Upper lobe of left lung (tissue), 6 donors: ENCODE measurements at places on chromosomes 7 and 10. TPM values are rescaled to one million over a fixed set of nuclear protein-coding genes. Genes with fewer than 3 reads are reported as not detected.
A peak's percentile ranks its signal among the peaks of the same experiment; 100 is the strongest.

Gene CCDC71L
- total RNA-seq, result 38.7 TPM

Gene SFXN4
- total RNA-seq, result 47.1 TPM

Gene DDIT4
- 129 TPM for total RNA-seq

- no peak for DNase-seq
These were observed 1148.0 kb upstream of the CELF2 start for GRCh38 chr10:9869606-9870176.

DNA sequence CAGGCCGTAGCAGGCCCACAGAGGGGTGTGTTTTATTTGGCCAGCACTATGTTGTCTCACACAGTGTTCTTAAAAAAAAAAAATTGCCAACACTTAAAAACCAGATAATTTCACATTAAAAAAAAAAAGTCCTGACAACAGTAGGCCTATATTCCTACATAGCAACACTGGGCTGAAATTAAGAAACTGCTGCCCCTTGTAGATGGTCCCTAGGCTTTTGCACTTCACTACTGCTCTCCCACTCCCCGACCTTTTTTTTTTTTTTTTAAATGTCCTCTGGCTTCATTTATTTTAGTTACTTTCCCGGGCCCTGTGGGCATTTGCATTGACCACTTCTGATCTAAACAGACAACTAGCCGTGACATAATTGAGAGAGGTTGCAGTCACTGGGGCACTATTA, 36.0 kb downstream of the SPAG6 start:
- DNase-seq, result no peak

GRCh38 chr7:29146057-29146706, at the start of gene CPVL:
TSS of gene CPVL (minus strand) at chr7:29146537. CDS start at chr7:29121061, 25,476 bp downstream.
- DNase-seq, result peak; percentile 72

GRCh38 chr10:126045861-126046260, 149.5 kb downstream of the FANK1 start:
- DNase-seq, result no peak

- no peak for DNase-seq
These were observed 74.0 kb downstream of the ARID5B start for GRCh38 chr10:61975391-61975932.

GRCh38 chr10:70539471-70539870, 60.9 kb downstream of the PALD1 start:
- DNase-seq, result no peak

DNA sequence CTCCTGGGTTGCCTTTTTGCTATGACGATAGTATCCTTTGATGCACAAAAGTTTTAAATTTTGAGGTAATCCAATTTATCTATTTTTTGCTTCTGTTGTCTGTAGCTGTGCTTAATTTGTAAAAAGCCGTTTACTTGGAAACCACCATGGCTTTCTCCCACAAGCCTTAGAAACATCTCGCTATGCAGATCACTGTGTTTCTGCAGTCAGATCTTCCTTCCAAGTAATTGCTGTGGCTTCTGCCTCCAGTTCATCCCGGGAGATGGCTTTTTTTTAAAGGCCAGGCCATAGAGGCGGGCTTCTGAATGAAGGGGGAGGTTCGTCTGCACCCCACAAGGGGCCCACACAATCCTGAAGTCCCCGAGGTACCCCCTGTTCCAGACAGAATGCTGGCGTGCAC, 48.3 kb upstream of the OCM2 start:
- DNase-seq, result no peak
